ENCODE measurements at places on chromosomes 6 and 20.

- no peak for DNase-seq
Measured at GRCh38 chr6:105069821-105070445, 109.9 kb downstream of the POPDC3 start.

DNA sequence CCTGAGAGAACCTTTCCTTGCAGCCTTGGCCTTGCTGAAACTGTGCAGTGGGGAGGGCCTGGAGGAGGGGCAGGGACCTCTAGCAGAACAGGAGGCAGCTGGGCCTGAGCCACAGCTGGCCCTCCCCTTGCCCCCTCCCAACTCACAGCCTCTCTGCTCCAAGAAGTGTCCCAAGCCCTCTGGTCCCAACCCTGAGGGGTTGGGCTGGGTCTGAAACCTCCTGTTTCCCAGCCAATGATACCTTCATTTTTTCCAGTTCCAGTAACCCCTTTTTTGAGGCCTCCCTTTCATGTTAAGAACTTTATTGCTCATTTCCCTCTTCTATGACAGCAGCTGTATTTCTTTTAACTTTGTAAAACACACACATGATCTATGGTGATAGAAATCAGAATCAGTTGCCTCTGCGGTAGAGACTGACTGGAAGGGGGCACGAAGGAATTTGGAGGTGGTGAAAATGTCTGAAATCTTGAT, 17.9 kb upstream of the ARMC12 start:
- no peak for DNase-seq

DNA sequence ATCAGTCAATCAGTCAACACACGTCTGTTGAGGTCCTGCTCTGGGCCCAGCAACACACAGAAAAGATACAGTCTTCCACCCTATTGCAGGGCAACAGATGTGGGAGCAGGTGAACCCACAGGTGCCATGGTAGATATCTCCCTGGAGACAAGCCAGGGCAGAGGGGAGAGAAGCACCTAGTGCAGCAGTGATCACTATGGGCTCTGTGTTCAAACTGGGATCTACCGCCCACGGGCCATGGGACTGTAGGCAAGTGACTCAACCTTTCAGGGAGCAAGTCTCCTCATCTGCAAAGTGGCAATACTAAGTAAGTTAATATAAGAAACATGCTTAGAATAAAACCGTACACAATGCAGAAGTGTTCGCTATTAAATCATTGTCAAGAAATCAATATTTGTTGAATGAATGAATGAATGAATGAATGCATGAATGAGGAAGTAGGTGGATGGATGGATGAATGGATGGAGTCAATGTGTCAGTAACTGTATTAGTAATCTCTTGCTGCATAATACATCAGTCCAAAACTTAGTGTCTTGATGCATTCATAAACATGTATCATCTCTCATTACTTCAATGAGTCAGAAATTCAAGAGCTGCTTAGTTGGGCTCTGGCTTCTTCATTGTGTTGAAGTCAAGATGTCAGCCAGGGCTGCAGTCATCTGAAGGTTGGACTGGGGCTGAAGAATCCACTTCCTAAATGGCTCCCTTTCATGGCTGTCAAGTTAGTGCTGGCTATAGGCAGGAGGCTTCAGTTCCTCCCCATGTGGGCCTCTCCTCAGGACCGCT, 31.9 kb upstream of the NFATC2 start:
- DNase-seq = no peak

- DNase-seq = no peak
Measured at GRCh38 chr20:12153628-12154027, 235.9 kb downstream of the BTBD3 start.

- DNase-seq = no peak
Measured at GRCh38 chr6:8492536-8493133, 57.3 kb upstream of the SLC35B3 start.

DNA sequence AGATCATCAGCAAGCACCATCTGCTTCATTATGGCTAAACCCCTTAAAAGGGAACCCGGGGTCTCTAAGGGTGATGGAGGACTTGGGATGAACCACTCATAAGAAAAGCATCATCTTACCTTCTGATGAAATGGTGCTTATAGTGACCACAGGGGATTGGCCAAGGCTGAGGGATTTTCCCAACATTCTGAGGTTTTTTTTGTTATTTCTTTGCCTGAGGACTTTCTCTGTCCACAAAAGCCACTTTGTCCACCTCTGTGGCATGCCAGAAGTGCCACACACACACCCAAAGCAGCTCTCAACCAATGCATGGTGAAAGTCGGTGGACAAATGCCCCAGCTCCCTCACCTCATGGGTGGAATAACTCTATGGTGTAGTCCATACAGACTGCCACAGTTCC, 79.3 kb upstream of the TOP1 start:
- DNase-seq = no peak

- DNase-seq = no peak
Measured at GRCh38 chr20:46894579-46894958, at the start of gene EYA2. EYA2 (plus strand) TSS chr20:46894843; CDS start chr20:46990011, 95,168 bp downstream.

- no peak for DNase-seq
Measured at GRCh38 chr6:117465691-117466090, 16.8 kb upstream of the DCBLD1 start.

DNA sequence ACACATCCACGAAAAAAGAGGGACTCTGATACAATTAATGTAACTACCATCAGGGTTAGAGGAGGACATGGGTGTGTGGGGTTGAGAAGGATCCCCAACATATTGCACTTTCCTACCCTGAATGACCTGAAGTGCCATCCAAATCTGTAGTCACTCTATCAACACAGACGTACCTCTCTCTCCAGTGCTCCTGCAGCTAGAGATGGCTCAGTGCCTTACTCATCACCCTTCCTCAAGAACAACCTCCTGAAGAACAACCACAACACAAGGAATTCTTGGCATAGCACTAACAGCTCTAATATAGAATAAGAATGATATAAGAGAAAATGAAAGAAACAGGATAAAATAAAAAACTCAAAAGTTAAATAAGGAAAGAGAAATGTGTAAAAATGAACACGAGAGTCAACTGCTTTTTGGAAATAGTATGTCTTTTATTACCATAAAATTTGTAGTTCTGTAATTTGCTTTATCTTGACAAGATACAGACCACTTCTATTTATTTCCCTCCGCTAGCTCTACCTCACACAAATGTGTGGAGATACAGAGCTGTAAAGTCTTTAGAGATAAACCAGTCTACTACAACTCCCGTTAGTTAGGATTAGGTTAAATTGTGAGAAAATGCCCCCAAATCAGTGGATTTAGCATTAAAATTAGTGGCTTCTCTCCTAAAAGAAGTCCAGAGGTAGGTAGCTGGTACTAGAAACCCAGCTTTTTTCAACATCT, 63.9 kb downstream of the REV3L start:
- no peak for DNase-seq

DNA sequence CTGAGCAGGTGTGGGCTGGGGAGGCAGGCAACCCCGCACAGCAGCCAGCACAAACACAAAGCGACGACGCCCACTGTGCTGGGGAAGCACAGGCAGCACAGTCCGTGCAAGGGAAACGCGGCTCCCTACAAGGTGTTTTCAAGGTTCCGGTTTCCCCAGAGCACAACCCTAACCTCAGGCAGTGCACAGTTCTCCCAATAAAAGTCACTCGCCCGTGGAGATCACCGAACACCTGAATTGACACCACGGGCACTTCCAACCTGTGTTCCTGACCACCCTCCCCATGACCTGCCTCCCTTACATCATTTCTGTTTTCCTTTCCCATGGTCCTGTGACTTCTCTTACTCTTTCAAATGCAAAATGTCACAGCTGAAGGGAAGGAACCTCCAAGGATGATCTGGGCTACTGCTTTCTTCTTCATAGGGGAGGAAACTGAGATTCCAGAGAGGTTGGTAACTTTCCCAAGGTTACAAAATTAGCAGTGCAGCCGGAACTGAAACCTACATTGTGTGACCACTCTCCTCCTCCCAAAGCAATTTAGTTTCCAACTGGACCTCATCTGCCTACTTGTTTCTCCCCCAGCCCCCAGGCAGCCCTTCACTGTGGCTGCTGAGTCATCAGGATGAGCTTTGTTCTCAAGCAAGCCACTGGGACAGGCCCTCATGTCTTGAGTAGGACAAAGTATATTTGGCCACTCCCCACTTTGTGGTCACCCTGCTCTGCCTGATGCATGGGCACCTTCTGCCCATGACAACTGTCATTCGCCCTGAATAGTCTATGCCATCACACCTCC, 125.3 kb downstream of the ATXN1 start:
- no peak for DNase-seq

- DNase-seq = no peak
Measured at GRCh38 chr6:137208279-137208678, 10.9 kb downstream of the IFNGR1 start.

DNA sequence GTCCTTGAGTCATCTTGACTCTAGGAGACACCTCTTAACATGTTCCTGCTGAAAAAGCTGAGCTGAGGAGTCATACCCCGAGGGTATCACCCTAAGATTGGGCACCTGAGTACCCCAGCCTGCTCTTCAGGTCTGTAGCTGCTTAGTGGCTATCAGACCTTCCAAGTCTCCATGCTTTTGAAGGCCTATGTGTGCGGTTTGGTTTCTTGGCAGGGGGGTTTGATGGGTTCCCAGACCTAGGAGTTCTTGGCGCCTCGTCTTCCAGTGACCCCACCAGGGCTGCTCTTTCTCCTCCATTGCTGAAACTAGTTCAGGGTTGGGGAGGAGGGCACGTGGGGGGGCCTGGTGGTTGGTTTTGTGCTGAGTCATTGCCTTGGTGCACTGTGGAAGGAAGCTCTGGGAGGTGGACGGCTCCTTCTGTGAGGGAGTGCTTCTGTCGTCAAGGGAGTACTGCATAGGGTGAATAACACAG, 20.1 kb downstream of the IGF2R start:
- DNase-seq = no peak

DNA sequence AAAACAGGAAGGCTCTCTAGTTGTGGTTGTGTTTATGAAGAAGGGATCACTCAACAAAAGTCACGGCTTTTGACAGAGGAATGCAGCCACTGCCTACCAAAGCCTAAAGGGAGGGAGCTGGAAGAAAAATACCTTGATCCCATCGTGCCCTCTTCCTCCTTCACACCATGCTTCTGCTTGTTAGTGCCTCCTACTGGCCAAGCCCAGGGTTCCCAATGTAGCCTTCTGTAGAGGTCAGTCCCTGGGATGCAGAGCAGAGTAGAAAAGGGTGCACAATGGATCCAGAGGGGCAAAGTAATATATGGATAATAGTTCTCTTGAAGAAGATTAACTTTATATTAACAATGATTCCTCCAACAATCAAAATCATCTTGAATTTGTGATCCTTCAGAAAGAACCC, 293.5 kb upstream of the FERMT1 start:
- DNase-seq = no peak

DNA sequence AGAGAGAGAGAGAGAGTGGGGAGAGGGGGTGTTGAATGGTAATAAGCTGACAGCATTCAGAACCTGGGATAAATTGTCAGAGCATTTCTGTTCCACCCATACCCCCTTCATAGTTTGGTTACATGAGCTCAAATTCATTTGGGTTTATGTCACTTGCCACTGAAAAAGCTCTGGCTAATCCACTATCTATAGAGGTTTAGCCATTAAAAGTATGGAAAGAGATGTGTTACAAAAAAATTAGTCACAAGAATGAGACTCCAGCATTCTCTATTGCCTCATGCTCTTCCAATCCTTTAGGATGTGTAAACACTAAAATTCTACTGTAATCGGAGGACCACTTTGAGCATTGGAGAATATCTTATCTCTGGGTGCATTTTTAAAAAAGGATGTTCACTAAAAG, 297.6 kb upstream of the TCF21 start:
- DNase-seq = no peak
